ENCODE measurements at places on chromosomes 12 and 14.

- DNase-seq: no peak
Measured at GRCh38 chr14:66231820-66232219, 254.4 kb upstream of the CCDC196 start.

GRCh38 chr12:34604631-34605509, 582.6 kb downstream of the ALG10 start:
- no peak for DNase-seq

DNA sequence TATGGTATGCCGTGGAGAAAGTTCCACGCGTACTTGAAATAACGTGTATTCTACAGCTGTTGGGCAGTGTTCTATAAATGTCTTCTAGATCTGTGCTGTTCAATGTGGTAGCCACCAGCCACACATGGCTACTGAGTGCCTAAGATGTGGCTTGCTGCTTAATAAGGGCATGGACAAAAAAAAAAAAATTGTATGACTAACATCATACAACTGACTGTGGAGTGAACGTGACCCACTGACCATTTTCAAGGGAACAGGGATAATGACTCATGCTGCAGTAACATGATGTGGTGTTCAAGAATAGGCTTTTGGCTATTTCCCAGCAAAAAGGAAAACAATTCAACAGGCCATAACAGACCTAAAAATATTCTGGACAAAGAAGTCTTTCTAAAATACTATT, 13.0 kb downstream of the ATG14 start:
- no peak for DNase-seq

GRCh38 chr12:61754214-61754613, 506.0 kb upstream of the USP15 start:
- DNase-seq: no peak

DNA sequence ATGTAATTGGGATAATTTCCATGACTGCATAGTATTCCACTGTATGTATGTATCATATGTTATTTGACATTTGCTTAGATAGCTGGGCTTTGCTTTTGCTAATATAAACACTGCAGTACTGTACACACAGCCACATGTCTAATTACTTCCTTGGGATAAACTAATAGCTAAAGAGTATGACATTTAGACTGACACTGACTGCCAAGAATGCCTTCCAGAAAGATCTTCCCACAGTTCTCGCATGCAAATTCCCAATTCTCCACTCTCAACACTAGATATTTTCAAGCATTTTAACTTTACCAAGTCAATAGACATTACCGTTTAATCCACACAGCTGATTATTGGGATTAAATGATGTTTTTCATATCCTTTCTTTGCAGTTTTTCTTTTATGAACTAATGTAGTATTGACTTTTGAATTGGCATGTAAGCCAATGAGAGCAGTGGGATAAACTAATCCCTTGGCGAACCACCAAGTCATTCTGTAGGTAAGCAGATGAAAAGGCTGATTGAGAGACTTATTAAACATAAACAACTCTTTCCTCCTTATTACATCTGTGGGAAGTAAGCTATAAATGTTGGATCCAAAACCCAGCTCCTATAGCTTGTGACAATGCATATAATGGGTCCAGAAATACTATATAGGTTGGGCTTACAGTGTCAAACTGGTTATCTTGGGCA, 55.5 kb downstream of the STON2 start:
- DNase-seq: no peak

DNA sequence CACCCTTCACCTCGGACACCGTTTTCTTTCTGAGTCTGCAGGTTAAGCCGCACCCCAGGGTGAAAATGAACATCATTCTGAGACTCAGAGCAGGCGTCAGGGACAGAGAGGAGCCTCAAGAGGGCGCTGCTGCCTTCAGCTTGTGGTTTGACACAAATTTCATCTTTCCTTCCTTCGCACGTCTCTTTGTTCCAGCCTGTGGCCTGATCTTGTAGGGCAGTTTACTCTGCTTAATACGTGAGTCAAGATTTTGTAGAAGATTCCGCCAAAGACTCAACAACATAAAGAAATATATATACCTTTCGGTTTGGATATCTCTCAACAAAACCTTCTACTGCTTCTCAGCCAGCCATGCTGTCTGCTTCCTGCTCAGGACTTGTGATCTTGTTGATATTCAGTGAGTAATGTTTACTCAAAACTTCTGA, 329.3 kb upstream of the OR4E1 start:
- no peak for DNase-seq

- no peak for DNase-seq
Measured at GRCh38 chr12:122420471-122421162, 1.9 kb downstream of the CLIP1 start.

DNA sequence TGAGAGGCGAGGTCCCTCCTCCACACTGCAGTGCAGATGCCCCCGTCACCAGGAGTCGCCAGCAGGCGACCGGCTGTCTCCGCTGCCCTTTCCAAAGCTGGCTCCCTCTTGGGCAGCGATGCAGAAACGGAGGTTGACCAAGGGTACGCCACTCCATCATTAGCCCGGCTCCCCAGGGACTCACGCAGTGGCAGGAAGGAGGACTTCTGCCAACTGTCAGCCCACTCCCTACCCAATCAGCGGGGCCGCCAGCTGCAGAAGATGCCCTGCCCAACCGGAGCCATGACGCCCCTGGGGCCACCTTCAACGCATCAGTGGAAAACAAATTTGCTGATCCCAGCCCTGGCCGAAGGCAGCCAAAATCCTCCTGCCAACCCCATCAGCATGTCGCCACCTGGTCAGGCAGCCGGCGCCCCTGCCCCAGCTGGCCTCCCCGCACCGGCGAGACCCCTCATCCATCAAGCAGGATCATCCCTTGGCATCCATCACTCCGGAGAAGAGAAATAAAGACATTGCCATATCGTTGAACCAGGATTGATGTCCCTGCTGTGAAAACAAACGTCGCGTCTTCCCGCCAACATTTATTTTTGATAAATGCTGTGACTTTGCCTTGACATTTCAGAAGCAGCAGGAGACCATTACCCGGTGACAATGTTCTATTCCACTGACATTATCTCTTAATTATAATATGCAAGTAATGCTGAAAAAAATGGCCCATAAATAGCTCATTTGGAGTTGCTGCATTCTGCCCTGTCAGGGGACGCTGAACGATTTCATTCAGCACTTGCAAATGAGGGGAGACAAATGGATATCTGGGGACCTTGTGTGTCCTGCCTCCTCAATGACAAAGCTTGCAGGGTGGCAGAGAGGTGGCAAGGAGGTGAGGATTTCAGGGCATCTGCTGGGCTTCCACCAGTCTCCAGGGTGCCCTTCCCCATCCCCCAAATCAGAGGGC, 105.1 kb downstream of the SCARB1 start:
- DNase-seq: peak; percentile 74

GRCh38 chr12:57795354-57795753, 12.8 kb downstream of the TSFM start:
- no peak for DNase-seq

GRCh38 chr12:64585104-64585503, 25.2 kb upstream of the RASSF3 start:
- DNase-seq: no peak

GRCh38 chr12:531951-532585, 72.3 kb downstream of the B4GALNT3 start:
- no peak for DNase-seq

DNA sequence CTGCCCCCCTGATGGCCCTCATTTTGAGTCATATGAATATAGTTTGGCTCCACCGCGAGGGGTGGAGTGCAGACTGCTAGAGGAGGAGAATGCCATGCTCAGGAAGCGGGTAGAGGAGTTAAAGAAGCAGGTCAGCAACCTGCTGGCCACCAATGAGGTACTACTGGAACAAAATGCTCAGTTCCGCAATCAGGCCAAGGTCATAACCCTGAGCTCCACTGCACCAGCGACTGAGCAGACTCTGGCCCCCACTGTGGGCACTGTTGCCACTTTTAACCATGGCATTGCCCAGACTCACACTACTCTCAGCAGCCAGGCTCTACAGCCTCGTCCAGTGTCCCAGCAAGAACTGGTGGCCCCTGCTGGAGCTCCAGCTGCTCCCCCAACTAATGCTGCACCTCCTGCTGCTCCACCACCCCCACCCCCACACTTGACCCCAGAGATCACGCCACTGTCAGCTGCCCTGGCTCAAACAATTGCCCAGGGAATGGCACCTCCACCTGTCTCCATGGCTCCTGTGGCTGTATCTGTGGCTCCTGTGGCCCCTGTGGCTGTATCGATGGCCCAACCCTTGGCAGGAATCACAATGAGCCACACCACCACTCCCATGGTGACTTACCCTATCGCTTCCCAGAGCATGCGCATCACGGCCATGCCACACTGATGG, 3.3 kb downstream of the ZC3H10 start:
- no peak for DNase-seq

DNA sequence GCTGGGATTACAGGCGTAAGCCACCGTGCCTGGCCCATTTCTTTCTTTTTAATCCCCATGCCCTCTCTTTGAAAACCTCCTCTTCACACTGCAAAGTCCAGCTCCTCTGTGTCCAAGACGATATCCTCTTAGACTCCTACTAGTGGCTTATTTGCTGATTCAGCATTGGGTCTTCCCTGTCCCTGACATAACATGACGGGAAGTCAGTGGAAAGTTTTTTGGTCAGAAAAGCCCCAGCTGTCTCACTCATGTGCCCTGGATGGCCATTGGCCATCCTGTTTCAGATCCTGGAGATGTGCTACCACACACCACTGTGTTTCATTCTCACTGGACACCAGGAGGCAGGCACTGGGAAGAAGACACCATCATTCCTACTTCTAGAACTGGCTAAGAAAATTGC, 102.6 kb upstream of the MED13L start:
- no peak for DNase-seq

DNA sequence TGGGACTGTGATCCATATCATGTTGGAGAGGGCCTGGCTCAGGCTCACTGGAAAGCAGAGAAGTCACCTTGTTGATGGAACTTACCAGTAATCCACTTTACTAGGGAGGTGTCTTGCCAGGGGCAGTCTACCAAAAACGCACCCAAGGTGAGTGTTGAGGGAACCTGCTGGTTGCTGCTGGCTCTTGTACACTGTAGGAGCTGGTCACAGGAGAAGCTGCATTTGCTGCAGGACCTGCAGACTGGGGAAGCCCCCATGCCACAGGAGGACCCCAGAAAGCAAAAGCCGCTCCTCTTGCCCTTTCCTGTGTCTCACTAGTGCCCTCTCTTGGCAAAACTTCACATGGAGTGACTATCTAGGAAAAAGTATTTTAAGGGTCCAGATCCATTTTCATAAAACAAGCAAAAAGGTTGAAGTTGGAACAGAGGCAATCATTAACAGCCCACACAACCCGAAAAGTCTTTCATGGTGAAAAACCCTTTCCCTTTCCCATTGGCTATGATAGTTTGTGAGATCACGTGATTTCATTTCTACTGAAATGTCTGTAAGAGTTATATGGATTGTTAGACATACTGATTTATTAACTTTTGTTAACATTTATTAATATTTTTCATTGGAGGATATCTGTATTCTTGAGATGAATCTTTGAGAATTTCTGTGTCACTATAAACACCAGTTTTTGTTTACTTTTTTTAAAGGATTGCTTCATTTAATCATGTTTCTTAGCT, 59.2 kb downstream of the RASSF8 start:
- no peak for DNase-seq

DNA sequence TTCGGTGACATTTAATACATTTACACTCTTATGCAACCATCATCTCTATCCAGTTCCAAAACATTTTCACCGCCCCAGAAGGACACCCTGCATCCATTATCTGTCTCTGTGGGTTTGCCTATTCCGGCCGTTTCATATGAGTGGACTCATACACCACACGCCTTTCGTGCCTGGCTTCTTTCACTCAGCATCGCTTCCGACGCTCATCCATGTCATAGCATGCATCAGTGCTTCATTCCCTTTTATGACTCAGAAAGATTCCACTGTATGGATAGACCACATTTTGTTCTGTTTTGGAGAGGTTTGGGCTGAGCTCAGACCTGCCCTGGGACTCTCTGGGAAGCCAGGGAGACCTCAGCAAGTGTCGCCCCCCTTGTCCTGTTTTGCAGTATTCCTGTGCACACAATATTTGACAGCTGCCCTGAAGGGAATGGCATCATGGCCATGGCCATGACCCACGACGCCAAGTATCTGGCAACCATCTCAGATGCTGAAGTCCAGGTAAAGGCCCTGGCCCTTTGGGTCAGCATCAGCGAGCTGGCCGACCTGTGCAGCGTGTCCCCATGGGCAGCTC, 23.8 kb downstream of the CFAP251 start:
- DNase-seq: no peak

DNA sequence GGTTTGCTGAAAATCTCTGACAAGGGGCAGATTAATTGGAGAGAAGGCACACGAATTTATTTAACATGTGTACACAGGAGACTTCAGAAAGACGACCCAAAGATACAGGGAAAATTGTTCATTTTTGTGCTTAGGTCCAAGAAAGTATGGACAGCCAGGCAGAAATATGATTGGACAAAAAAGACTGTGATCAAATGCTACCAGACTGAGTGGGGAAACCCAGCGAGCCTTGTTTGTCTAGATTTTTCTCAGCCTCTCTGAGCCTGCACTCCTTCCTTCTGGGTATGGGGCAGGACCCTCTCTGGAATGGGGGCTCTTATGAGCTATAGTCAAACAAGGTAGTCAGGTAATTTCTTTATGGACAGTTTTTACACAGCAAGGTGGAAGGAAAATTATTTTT, 10.4 kb upstream of the CIPC start:
- no peak for DNase-seq

- DNase-seq: no peak
Measured at GRCh38 chr14:87996291-87996592, 3.3 kb upstream of the GALC start.

GRCh38 chr14:77139540-77140358, 1.8 kb downstream of the ZDHHC22 start:
- peak; percentile 71 for DNase-seq

- DNase-seq: peak; percentile 9
Measured at GRCh38 chr12:66916189-66916588, 237.3 kb upstream of the GRIP1 start.

DNA sequence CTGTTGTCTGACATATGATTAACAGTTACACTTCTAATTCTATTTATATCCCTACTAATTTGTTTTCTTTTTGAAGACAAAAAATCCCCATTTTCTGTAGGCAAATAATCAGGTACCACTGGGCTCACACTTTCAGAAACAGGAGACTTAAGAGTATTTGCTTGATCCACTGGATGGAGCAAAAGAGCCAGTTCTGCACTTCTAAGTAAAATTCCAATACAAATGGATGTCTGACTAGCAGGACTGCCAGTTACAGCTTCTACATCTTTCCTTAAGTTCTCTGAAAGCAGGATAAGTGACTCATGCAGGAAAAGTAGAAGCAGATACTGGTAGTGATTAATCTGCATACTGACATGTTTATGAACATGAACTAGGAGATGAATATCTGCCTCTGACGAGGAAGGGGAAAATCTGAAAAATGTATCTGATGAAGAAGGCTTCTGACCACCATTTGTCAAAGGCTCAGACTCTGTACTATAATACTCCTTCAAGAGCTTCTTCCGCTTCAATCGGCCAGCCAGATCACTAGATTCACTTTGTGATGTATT, 73.8 kb upstream of the ANKS1B start:
- no peak for DNase-seq

DNA sequence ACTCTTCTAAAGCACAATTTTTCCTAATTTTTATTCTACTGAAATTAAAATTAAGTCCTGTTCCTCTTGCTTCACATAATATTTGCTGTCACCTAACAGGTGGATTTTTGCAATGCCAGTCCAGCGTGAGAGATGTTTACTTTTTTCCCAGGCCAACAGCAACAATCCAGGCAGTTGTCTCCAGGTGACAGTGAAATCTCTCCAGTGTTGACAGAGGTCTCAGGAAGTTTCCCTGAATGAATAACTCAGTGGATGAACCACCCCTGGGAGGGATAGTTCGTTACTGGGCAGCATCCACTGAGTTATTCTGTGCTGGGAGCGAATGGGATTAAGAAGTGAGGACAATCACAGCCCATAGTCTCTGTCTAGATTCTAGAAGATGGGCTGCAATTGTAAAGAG, 7.1 kb upstream of the NT5DC3 start:
- DNase-seq: no peak

GRCh38 chr12:32901553-32901952, 5.0 kb upstream of the PKP2 start:
- DNase-seq: no peak

Data from NCI-H345 (cell line).